Tibial nerve (tissue), 4 donors: ENCODE measurements at places on chromosomes 11 and 22. TPM values are rescaled to one million over a fixed set of nuclear protein-coding genes. Genes with fewer than 3 reads are reported as not detected.
A peak's percentile ranks its signal among the peaks of the same experiment; 100 is the strongest.

The HSPB2 gene
- total RNA-seq: 0.21 TPM

The PHLDB1 gene
- 365 TPM for total RNA-seq

The APOA1 gene
- total RNA-seq: 8.1 TPM

DNA sequence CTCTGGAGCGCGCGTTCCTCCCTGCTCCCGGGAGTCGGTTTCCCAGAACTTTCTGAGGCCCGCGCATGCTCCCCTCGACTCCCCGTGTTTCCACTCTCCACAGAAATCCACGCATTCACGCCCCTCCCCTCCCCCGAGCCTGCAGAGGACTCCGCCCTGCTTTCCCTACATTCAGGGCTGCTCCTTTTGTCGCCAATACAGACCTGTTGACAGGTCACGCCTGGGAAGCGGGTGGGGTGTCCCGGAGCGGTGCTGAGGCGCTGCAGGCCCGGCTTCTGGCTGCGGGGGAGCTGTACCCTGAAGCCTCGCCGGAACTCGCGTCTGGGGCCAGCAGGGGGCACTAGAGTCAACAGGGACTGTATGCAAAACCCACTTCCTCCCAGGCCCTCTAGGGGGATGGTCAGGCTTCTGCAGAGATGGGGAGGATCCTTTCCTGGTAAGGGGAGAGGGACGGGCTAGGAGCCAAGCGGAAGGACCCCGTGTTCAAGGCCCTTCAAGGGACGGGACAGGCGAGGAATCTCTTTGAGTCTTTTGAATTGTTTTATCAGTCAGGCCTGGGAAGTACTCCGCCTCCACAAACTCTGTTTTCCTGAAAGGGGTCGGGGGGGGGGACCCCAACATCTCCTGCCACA is at the start of gene PRAME:
TSS of gene PRAME (minus strand) at position 294 of the 632 bp plus-strand sequence. CDS start 2,433 bp downstream, outside the sequence.
- DNase-seq: peak; percentile 8
- H3K4me3 ChIP-seq: no peak within 1 kb of the TSS
- no peak within 1 kb of the TSS for H3K27ac ChIP-seq
- H3K27me3 ChIP-seq: no peaks in the 10 kb centered on the region

- H3K4me1 ChIP-seq: no peaks in the 10 kb centered on the region
- no peaks in the 10 kb centered on the region for H3K27me3 ChIP-seq
- DNase-seq: peak; percentile 45
- no peaks in the 10 kb centered on the region for H3K36me3 ChIP-seq
- peak overlapping the region; percentile 43 for H3K4me3 ChIP-seq
- H3K27ac ChIP-seq: no peak overlapping the region
Observed at GRCh38 chr22:37284805-37285355, 2.6 kb downstream of the CYTH4 start.

GRCh38 chr11:115409116-115409670 is 95.0 kb downstream of the CADM1 start:
- DNase-seq: no peak
- H3K4me1 ChIP-seq: no peaks in the 10 kb centered on the region
- H3K27me3 ChIP-seq: no peaks in the 10 kb centered on the region
- H3K27ac ChIP-seq: no peak overlapping the region

DNA sequence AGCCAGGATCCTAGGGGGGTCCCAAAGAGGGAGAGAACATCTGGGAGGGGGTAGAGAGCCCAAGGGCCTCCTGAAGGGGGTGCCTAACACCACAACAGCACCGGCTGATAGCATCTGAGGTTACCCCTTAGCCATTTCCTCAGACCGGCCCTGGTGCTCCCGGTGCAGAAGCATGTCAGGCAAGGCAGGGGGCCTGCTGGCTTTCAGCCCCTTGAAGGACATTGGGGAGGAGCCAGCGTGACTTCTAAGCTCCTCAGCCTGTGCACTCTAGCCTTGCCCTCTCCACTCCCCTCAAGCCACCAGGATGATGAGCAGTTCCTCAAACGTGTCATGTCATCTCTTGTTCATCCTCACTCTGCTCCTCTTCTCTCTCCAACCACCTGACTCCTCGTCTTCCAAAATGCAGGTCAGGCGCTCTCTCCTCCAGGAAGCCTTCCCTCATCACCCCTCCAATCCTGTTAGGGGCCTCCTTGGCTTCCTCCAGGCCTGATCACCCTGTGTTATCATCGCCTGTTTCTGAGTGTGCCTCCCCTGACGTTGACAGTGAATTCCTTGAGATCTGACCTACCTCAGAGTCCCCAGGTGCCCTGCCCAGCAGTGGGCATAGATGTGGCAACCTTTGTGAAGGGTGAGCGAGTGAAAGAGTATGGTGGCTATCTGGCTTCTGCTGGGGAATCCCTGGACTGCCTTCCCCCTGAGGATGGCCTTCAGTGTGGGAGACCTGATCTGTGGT is 6.1 kb downstream of the P2RY2 start:
- no peaks in the 10 kb centered on the region for H3K36me3 ChIP-seq
- H3K4me1 ChIP-seq: peaks cover under 1% of the 10 kb centered on the region
- no peak overlapping the region for H3K27ac ChIP-seq
- no peak for DNase-seq
- H3K27me3 ChIP-seq: peaks cover 17% of the 10 kb centered on the region
- H3K4me3 ChIP-seq: no peak overlapping the region

DNA sequence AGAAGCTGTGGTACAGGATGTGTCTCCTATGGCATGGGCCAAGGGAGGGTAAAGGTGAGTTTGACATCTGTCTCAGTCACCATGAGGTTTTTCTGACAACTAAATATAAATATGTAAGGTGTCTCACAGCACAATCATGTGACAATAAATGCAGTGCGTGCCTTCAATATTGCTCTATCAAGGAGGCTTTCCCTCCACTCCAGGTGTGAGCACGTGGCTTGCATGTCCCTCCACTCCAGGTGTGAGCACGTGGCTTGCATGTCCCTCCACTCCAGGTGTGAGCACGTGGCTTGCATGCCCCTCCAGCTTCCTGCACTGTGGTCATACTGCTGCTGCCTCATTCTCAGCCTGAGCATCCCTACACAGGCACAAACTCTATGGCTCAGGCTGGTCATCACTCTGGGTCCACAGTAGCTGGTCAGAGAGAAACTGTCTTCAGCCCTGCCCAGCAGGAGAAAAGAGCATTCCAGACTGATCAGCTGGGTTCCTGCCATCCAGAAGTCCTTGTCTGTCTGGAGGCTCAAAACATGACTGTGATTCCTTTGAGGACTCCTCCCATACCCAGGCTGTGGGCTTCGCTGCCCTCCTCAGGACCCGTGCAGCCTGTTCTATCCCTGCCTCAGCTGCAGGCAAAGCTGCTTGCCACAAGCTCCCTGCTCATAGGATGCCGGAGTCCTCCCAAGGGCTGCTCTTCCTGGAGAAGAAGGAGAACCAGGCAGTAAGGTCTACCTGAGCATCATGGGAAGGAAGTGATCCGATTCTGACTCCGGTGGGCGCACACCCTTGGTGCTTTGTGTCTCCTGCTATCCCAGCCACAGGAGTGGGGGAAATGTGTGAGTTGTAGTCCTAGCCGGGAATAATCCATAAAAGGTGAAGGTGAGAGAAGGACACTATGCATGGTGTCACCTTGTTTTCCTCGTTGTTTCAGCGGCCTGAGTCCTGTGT is 33.4 kb upstream of the VPREB1 start:
- no peaks in the 10 kb centered on the region for H3K4me1 ChIP-seq
- DNase-seq: no peak
- no peaks in the 10 kb centered on the region for H3K36me3 ChIP-seq
- H3K27ac ChIP-seq: no peak overlapping the region
- peaks cover 7% of the 10 kb centered on the region for H3K27me3 ChIP-seq
